Progenitor cell of endocrine pancreas (in vitro differentiated cells): ENCODE measurements at places on chromosomes 2 and 18.

GRCh38 chr2:205868053-205868452 lies 185.8 kb downstream of the NRP2 start:
- no peak for DNase-seq

- DNase-seq: no peak
Observed at GRCh38 chr18:61785588-61785987, 107.2 kb downstream of the RNF152 start.

DNA sequence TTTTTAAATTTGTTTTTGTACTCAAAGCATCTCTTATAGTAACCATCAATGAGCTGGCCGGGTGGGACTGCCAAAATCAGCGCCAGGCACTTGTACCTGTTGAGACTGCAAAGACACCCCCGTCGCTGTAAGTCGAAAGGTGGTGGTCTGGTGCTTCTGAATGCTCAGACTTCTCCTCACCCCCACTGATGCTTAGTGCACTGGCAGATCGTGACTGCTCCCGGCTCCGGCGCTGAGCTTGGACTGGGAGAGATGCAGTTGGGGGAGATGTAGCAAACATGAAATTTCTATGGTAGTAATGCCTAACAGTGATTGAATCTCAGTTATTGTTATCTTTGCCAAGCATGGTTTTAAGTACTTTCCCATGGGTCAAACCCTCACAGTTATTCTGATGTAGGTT lies 80.6 kb downstream of the RIF1 start:
- no peak for DNase-seq

DNA sequence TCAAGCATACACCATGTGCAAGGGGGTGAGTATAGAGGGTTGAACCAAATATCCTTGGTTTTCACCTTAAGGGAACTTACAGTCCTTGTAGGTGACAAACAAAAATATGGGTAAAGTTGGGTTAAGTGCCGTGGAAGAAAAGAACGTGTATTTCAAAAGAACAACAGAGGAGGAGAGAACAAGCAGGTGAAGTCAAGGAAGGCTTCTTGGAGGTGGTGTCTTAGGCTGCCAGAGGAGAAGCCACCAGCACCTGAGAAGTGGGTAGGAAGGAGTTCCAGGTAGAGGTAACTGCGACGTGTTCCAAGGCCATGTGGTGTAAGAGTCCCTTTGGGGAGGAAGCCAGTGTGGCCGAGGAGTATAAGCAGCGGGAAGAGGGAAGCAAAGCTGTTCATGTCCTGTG lies 27.2 kb downstream of the CABLES1 start:
- no peak for DNase-seq

DNA sequence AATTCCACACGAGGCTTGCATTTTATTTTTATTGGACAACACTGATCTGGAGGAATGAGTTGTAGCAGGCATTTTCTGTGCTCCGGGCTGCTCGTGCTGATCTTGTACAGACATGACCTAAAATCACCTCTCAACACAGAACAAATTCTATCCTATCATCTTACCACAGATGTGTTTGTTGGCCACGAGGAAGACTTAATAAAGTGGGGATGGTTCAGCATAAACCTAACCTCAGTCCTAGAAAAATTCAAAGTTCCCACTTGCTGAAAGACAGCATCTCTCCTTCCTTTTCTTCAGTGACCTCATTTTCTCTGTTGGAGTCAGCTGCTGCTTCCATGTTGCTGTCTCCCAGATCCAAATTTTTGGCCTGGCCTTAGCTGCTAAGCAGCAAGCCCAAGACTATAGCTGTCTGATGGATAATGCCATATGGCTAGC lies 45.3 kb downstream of the RBKS start:
- no peak for DNase-seq

DNA sequence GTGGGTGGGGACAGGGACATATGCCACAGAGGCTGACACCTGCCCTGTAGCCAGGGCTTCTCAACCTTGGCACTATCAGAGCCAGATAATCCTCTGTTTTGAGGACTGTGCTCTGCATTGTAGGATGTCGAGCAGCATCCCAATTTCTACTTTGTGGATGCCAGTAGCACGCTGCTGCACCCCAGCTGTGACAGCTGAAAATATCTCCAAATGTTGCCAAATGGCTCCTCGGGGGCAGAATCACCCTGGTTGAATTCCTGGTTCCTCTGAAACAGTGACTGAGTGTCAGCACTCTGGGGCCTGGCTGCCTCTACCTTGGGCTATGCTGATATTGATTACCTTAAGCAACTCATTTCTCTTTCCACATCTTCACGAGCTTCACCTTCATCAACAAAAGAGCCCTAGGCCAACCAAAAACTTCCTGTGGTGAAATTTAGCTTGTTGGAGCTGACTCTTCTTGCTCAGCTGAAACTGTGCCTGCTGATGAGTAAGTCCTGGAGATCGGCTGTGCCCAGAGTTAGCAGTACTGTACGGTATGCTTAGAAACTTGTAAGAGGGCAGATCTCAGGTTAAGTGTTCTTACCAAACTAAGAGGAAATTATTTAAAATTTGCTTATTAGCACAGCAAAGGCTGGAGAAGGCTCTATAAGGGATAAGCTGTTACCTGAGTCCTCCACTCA lies 138.1 kb downstream of the SEPTIN10 start:
- DNase-seq: no peak

GRCh38 chr2:30484995-30485394 lies 37.9 kb downstream of the LCLAT1 start:
- no peak for DNase-seq

DNA sequence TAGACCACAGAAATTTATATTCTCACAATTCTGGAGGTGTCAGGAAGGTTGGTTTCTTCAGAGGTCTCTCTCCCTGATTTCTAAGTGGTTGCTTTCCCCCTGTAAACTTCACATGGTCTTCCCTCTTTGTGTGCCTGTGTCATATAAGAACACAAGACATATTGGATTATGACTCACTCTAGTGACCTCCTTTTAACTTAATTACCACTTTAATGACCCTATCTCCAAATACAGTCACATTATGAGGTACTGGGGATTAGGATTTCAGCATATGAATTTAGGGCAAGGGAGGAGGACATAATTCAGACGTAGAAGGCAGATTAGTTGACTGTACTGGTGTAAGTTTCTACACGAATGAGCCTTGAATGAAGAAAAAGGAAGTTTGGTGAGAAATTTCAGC lies 38.2 kb upstream of the EPHA4 start:
- DNase-seq: no peak

DNA sequence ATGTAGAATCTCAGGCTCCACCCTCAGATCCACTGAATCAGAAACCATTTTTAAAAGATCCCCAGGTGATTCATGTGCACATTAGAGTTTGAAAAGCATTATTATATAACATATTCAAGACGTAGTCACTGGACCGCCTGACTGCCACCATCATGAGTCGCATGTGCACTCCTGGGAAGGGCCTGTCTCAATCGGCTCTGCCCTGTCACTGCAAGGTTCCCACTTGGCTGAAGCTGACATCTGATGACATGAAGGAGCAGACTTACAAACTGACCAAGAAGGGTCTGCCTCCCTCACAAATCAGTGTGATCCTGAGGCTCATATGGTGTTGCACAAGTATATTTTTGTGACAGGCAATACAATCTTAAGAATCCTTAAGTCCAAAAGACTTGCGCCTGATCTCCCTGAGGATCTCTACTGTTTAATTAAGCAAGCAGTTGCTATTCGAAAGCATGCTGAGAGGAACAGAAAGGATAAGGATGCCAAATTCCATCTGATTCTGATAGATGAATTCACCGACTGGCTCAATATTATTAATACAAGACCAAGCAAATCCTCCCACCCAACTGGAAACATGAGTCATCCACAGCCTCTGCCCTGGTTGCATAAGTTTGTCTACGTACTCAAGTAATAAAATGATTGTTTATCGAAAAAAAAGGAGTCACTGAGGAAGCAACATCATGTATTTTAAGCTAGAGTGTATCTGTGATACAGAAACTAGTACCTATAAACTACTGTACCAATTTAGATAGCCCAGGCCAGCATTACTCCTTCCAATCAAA lies 26.2 kb downstream of the ATAD2B start:
- no peak for DNase-seq

- no peak for DNase-seq
Observed at GRCh38 chr2:223894968-223895367, 50.2 kb downstream of the WDFY1 start.

DNA sequence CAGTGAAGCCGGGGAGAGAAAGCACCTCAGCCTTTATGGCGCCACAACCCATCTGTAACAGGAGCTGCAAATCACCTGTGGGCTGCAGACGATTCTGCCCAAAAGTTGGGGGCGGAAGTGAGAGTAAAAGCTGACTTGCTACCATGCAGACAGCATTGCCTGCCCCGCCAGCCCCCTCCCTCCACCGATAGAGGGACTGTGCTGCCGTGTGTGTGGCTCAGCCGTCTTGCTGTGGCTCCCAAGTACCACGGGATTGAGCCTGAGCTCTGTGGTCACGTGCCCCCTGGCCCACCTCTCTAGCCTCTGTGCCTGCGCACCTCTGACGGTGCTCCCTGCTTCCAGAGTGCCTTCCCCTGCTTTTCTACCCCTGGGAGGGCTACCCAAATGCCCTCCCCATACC lies 79.6 kb downstream of the GLI2 start:
- DNase-seq: no peak

GRCh38 chr2:24088821-24089359 lies 4.3 kb upstream of the TP53I3 start:
- DNase-seq: no peak

DNA sequence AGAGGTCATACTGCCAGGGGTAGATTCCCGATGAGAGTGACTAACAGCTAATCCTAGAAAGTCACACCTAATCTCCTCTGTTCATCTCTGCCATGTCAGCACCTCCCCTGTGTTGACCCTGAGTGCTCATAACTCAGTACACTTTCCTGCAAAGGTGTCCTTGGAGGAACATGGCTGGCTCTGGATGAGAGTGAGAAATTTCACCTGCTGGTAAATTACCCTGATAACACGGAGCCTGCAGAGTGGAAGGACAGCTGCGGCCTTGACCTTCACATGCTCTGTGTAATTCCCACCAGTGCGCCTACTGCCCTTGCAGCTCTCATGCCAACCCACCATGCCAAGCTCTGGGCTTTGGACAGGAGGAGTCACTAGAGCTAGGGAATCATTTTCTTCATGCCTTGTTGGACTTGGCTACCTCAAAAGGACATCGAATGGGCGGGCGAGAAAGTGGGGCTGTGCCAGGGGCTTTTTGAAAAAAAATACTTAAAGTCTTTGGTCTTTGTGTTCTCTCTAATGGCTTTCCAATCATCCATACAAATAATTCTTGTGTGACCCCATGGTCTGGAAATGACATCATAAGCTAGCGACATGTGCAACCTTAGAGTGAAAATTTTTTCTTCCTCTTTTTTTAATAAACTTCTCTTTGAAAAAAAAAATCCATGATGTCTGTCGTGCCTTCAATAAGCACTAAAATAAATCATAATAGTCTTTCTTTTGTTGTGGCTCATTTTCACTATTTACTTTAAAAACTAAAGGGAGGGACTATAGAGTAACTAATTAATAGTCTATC lies 319.9 kb downstream of the MYCN start:
- no peak for DNase-seq

DNA sequence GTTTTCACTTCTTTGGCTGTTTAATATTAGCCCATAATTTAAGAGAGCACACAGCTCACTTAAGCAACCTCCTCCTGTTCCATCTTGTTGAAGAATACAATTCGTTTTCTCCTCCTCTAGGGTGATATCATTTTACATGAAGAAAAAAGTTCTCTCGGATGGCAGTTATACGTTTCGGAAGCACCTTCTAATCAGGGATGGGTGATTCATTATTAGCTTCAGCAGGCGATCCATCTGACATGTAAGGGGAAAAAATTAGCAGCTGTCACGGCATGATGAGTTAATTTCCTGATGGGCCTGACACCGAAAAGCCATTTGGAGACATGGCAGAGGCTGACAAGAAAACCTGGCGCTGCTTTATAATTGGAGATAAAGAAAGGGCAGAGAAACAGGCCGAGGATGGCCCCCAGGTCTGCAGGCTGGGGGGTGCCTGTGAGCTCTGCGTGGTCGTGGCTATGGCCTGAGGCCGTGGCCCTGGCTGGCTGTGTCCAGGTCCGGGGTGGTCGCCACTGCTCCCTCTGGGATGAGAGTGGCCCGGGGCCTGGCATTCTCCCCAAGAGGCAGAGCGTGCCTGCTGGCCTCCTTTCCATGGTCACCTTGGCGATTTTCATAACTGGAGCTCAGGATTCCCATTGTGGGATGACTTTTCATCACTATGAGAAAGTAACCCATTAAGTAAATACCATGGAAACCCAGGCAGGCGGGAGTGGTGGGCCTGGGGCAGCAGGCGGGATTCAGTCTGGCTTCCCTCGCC lies 140.1 kb downstream of the PTGR3 start:
- no peak for DNase-seq

DNA sequence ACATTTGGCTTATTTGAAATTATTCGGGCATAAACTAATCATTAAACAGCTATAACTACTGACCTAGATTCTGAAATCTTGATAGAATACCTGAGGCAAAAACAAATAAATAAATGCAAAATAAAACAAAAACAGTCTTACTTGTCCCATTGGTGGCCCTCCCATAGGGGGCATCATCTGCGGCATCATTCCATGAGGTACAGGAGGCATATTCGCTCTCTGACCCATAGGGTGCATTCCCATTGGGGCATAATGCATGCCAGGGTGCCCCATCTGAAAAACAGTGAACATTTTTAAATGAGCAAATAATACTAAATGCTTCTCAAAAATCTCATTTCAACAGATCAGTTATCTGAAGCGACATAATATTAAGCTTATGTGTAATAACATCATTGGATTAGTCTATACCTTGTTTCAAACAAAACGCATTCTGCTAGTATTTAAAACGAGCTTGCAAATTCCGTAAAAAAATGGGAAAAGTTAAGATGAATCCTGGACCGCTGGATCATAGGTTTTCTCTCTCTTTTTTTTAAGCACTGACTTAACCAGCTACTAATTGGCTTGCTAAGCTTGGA lies 1.3 kb downstream of the PRPF40A start:
- peak; percentile 18 for DNase-seq

GRCh38 chr2:200428961-200429665 lies 80.8 kb downstream of the KCTD18 start:
- no peak for DNase-seq

DNA sequence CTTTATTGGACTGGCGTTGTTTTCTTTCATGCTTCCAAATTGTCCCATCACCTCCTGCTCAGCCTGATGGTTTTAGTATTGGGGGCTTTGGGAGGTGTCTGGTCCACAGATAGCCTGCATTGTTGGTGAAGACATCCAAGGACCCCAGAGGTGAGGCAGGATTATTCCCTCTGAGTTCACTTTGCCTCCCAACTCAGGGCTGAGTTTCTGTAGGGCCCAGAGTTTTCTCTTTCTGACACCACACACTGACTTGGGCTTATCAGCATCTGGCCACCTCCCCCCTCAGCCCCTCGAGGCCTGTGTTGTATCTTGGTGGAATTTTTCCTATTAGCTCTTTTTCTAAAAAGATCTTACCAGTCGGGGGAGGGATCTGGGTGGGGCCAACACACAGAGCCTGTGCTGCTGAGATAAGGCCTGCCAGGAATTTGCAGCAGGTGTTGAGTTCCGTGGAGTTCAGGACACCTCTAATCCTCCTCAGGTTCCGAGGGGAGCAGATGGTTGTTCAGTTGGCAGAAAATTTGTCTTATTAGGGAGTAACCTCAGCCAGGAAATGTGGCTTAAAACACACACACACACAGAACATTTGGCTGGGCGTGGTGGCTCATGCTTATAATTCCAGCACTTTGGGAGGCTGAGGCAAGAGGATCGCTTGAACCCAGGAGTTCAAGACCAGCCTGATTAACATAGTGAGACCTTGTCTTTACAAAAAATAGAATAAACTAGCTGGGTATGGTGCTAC lies 7.3 kb downstream of the EMILIN2 start:
- DNase-seq: no peak
